ENCODE measurements at places on chromosomes 2 and 18.

GRCh38 chr2:46775722-46776121 is 139.9 kb downstream of the MCFD2 start:
- DNase-seq: no peak

- DNase-seq: no peak
Observed at GRCh38 chr2:97669448-97669847, at the start of gene C2orf92. Gene C2orf92 (plus strand): TSS chr2:97669713. CDS start chr2:97669789, 76 bp downstream.

GRCh38 chr2:7510353-7510752 is 593.1 kb downstream of the RNF144A start:
- no peak for DNase-seq

DNA sequence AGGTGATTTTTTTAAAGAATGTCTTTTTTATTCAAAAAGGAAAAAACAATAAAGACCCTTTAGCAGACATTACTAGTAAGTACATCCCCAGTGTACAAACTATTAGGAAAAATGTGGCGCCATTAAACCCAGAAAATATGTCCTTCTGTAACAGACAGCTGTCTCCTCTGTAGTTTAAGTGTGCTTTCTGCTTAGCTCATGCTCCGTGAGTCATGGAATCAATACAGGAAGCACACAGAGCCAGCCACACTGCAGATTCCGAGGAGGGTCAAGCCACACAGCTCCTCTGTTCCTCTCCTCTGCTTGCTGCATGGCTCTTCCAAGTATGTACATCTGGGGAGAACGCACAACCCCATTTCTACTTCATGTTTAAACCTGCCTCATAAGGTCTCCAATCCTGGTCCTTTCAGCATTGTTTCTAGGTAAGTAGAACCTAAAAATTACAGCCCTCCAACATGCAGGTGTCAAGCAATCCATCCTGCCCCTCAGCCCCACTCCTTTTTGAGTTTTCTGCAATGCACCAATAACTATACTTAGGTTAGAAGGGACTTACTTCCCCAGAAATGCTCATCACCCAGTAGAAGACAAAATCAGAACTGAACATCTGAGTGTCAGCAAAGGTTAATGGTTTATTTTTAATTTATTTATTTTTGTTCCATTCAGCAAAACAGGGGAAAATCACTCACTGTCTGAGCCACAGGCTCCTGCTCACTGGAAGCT is 37.5 kb downstream of the ACVR1 start:
- peak; percentile 73 for DNase-seq

- peak; percentile 73 for DNase-seq
Observed at GRCh38 chr18:13003466-13003896, 12.3 kb downstream of the CEP192 start.

DNA sequence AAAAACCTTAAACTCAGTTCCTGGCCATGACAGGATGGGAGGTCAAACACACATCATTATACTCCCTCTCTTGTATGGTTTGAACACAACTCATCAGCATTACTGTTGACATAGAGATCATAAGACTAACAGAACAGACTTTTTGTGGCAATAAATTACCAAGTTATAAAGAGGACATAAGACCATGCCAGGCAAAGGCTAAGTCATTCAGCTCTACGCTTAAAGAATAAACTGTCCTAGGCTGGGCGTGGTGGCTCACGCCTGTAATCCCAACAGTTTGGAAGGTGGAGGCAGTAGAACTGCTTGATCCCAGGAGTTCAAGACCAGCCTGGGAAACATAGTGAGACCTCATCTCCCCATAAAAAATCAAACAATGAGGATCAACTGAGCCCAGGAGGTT is 16.4 kb downstream of the NLRC4 start:
- no peak for DNase-seq

- no peak for DNase-seq
Observed at GRCh38 chr2:188808947-188809355, 165.2 kb upstream of the COL3A1 start.
